ENCODE measurements at places on chromosomes 12 and 14.
A peak's percentile ranks its signal among the peaks of the same experiment; 100 is the strongest.

DNA sequence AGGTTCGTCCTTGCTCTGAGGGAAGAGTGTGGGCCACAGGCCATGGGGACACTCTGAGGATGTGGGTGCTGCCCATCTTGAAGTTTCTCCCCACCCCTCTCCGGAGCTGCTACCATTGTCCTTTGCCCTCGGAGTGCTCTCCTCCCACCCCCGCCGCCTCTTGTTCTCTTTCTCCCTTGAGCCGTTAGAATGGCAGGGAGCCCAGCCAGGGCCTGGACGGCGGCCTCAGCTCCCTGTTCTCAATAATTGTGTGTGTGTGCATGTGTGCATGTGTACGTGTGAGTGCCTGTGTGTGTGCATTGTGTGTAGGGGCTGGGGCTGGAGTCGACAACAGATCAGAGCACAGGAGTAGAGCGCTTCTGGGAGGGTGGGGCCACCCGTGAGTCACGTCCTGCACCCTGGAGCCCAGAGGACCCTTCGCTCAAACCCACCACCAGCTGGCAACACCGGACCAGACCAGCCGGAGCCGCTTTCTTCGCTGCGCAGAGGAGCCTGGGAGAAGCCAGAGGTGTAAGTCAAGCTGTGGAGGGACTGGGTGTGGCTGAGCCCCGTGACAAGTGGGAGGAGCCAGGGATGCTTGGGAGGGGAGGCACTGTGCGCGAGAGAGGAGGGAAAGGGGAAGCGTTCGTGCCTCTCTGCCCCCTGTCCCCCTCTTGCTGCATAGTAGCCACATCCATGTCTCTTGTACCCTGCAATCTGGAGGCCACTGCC, 25.9 kb upstream of the KCNA5 start:
- DNase-seq = no peak

DNA sequence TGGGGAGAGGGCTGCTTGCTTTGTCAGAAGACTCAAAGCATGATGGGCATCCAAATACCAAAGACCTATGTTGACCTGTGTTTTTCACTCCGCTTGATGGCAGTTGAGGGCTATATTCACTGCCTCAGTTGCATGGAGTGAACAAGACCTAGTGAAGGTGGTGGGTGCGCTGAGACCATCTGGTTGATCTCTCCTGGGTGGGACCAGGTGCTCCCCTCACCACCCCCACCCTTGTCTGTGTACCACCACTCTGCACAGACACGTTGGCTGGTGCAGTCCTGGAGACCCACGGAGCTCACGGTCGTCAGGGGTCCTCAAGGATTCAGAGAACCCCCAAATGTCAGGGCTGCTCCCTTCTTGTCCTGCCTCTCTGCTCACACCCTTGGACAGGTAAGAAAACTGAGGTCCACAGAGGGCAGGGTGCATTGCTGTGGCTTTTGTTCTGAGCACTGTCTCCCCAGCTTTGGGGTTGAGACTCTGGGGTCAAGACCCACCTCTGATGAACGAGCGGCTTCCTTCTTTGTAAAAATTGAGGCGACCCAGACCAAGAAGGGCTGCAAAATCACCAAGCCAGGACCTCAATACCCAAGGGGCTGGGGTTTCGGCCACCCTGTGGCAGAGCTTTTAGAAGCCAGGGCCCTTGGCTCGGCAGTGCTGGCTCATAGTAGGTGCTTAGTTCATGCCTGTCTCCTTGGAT, 166.3 kb upstream of the RTL1 start:
- DNase-seq = no peak

DNA sequence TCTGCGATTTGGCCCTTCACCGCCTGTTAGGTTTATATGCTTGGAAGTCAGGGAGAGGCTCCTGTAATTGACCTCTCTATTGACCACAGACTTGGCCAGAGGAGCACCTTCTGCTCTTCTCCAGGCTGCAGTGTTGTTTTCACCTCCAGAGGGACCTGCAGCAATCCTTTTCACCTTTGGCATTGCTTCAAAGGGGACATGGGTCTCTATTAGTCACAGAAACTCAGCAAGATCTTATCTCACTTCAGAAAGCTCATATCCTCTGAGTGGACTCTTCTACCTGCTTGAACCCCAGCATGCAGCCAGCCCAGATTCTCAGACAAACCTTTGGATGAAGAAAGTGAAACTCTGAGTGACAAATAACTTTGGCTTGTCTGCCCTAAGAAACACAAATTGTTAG, 339.3 kb downstream of the NRXN3 start:
- no peak for DNase-seq

DNA sequence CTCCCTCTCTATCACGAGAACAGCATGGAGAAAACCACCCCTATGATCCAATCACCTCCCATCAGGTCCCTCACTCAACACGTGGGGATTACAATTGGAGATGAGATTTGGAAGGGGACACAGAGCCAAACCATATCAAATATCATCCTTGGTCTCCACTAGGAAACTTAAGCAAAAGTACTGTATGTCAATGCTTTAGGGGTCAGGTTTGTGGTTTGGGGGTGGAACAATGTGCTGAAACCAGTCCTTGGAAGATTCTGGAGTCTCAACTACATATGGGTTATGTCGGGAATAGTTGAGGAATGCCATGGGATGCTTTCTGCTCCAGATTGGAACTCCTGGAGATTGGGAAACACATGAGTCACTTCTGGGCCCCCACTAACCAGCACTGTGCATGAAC, 48.3 kb upstream of the CCDC63 start:
- DNase-seq = no peak

- DNase-seq = no peak
Measured at GRCh38 chr12:106280106-106280505, 22.4 kb upstream of the TCP11L2 start.

DNA sequence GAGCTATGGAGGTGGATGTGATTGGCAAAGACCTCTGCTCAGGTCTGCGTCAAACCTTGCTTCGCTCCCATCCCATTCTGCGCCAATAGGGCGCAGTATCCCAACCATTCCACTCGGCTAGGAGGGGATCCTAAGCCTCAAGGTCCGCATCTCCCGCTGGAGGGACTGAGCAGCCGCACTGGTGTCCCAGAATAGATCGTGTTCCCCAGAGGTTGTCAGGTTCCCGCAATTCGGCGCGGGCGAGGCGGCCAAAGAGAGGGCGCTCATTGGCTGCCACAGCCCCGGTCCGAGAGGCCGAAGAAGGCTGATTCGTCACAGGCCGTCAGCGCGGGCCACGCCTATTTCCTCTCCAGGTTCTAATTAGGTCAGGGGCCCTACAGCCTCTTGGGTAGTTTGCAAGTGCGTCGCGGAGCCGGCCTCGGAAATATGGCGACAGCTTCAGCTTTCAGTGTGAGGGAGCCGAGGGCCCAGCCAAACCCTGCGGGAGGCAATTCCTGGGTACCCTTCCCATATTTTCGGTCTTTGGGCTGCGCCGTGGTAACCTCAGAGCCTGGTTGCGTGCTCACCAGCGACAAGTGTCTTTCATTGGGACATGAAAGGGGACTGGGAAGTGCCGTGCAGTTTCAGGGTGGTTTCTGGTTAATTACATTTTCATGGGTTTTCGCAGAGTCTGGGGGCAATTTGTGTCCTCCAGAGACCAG, 5.0 kb downstream of the OR10AD1 start:
- DNase-seq = peak; percentile 56

- DNase-seq = no peak
Measured at GRCh38 chr14:29339494-29340172, 573.0 kb downstream of the FOXG1 start.

DNA sequence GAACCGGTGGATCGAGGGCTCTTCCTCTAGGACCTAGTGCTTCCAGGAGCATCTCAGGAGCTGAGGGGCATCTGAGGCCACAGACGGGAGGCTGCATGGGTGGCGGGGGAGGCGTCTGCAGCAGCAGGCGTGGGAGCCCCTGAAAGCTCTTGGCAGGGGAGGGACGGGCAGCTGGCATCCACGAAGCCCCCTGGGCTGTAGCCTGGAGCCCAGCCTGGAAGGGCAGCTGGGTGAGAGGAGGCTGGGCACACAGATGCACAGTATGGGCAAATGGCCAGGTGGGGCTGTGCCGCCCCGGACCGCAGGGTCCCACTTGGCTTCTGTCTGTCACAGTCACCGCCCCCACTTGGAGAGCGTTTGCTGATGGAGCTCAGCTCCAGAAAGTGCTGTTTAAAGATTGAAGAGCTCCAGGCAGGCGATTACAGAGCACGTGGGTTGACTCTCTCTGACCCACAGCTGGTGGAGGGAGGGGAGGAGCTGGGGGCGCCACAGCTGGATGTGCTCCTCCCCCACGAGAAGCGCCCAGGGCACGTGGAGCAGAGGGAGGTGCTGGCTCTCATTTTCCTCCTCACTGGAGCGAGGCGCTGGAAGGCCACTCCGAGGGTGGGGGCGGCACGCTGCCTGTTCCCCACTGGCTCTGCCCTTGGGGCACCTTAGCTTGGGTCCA, 155.0 kb upstream of the C14orf180 start:
- DNase-seq = peak; percentile 93

DNA sequence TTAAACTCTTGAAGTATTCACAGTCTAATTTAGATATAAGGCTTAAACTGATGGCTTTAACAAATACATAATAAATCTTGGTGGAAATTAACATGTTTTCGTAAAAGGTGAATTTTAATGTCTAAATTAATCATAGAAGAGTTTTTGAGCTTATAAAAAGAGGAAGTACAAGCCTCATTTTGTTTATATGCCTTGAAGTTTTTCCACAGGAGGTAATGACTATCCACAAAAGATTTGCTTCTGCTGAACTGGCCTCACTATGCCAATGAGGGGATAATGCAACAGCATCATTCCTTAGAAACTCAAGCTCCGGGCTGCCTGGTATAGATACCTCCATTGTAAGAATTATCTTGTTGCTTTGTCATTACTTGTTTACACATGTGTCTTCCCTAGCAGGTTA, 175.6 kb downstream of the DUSP6 start:
- no peak for DNase-seq

GRCh38 chr12:108589840-108590229, 8.0 kb downstream of the TMEM119 start:
- DNase-seq = no peak

DNA sequence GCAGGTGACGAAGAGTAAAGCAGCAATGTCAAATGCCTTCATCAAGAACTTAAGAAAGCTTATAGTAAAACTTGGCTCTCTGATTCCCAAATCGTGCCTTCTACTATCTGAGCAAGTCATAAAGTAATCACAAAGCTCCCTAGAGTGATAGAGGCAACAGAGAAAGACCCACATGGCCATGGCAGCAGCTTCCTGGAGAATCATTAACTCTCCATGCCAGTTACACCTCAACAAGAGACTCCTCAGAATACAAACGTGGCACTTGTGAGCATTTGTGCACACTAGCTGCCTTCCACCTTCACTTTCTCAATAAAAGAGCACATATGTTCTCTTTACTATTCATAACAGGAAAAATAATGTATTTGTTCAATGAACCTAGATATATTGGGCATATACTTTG, 48.0 kb downstream of the PLCZ1 start:
- DNase-seq = no peak

GRCh38 chr14:86712727-86713126, 1182.8 kb downstream of the FLRT2 start:
- no peak for DNase-seq

- no peak for DNase-seq
Measured at GRCh38 chr14:92688434-92689375, 59.7 kb downstream of the LGMN start.

GRCh38 chr12:52519387-52519703, 849 bp downstream of the KRT5 start:
- DNase-seq = no peak

- peak; percentile 29 for DNase-seq
Measured at GRCh38 chr12:89470741-89471509, 53.7 kb downstream of the GALNT4 start.

DNA sequence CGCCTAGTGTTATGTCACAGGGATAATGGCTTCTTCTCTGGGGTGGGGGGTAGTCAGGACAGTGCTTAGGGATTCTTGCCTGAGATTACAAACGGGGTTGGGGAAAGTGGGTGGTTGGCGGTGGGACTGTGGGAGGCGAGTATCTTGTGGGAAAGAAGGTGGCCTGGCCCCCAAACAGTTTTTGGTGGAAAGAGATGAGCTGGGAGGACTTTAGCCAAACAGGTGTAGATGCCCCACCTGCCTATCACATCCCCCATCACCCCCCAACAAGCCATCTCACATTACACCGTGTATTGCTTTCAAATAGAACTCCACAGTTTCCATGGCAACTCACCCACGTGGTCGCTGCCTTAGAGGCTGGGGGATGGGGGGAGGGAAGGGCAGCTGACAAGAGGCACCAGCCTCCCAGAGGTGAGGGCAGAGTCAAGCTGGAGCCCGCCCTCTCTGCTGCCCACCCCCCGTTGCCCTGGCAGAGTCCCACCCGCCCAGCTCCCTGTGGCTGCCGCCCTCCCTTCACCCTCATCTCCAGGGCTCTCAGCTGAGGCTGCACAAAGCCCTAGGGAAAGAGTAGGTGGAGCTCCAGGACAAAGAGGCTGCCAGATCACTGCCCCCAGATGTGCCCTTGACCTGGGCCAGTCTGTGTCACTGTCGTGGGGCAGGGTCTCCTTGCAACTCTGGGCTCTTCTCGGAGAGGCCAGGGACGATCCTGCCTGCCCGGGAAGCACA, 98.3 kb downstream of the LRRC74A start:
- peak; percentile 99 for DNase-seq

DNA sequence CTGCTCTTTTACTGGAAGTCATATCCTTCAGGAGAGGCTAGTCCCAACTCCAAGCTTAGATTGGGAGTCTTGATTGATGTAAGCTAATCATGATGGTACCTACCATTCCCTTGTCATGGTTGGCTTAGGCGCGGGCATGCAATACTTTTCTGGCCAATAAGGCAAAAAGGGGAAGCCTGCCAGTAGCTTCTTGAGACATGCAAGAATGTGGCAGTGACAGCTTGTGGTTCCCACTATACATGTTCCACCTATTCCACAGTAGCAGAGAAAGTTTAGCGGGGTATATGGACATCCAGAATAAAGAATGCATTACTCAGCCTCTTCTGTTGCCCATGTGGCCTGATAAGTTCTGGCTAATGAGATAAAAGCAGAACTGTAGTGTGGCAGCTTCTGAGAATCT, 55.0 kb downstream of the AP5M1 start:
- no peak for DNase-seq

DNA sequence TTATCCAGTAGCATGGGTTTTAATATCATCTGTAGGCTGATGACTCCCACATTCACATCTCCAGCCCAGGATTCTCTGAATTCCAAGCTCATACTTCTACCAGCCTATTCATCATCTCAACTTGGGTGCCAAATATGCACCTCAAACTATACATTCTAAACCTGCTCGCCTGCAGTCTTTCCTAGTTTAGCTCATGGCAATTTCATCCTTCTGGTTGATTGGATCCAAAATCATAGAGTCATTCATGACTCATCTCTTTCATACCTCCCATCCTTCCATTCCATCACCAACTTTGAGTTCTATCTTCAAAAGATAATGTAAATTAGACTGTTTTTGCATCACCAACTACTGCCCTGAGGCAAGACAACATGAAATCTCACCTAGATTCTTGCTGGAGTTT, 99.7 kb upstream of the EGLN3 start:
- no peak for DNase-seq

DNA sequence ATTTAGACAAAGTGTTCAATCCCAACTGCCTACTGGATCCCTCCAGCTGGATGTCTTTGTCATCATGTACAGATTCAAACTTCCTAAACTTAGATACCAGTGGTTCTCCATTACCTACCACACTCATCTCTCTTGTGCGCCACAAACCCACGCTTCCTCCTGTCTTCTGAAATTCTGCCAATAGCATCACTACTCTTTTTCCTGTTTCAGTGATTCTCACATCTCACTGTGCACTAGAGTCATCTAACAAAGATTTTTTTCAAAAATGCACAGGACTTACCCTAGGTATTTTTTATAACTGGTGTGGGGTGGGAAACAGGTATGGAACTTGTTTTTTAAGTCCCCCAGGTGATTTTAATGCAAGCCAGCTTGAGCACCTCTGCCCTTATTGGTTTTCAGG, 5.9 kb downstream of the PSMB5 start:
- no peak for DNase-seq
